ENCODE measurements at places on chromosomes 2 and 18.

- DNase-seq: no peak
Observed at GRCh38 chr2:84527137-84528129, 11.1 kb downstream of the DNAH6 start.

DNA sequence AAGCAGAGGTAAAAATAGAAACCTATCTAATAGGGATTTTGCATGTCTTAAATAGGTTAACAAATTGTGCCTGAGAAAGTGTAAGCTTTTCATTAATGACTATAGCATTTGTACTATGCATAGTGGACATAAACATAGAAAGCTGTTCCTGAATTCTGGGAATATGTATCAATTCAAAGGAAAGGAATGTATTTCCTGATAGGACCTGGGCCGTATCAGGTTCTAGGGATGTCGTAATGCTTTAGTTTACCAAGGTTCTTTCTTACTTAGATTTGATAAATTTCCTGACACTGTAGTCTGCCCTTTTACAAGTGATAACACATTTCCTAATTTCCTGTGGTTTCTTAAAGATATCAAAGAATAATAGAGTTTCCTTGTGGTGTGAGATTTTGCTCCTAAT is 191.3 kb downstream of the CDH7 start:
- DNase-seq: no peak

DNA sequence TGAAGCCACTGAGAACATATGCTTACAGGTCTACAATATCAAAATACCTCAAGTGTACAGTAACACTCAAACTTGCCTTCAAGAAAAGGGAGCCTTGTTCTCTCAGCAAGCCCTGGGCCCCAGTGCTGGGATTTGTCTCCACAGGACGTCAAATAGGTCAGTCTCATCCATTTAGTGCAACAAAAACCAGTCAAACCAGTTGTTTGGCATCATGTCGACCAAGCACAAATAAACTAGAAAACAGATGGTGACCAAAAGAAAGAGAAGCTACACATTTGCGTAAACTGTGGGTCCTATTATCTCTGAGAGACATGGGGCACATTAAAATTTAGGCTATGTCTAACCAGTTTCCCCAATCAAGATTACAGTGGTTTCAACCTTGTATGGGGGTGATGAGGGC is 182.6 kb upstream of the PKDCC start:
- DNase-seq: no peak

DNA sequence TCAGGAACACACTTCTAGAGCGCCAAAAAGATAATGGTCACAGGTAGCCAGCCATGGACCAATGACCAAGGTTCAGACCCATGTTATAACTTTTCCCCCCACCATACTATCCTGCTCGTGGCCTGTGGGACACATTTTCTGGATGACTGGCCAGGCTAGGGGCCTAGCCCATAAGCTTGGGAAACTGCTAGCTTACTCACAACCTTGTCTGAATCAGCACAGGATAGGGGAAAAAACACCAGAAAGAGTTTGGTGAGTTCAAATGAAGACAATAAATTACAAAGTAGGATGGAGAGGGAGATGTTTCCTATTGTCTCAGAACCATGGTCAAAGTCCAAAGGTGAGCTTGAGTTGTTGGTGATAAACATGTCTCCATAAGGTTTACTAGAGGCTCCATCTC is 156.3 kb upstream of the CCDC68 start:
- DNase-seq: no peak

DNA sequence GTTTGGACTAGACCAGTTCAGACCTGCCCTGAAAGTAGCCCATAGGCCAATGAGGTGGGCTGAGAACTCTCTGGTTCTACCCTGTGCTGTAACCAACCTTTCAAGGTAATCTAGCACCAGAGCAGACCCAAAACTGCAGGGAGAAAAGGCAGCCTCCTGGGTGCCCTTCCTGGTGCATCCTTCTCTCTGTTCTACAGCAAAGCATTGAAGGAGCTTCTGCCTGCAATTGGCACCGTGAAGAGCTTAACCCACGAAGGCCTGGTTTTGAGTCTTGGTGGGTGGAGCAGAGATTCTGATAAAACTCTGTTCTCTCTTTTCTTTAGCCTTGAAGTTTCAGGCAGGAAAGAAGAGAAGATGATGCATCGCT is 55.5 kb downstream of the LIPG start:
- DNase-seq: no peak

- DNase-seq: no peak
Observed at GRCh38 chr2:160257743-160258491, 57.8 kb upstream of the ITGB6 start.

GRCh38 chr2:105655244-105655643 is 89.5 kb upstream of the NCK2 start:
- DNase-seq: no peak

DNA sequence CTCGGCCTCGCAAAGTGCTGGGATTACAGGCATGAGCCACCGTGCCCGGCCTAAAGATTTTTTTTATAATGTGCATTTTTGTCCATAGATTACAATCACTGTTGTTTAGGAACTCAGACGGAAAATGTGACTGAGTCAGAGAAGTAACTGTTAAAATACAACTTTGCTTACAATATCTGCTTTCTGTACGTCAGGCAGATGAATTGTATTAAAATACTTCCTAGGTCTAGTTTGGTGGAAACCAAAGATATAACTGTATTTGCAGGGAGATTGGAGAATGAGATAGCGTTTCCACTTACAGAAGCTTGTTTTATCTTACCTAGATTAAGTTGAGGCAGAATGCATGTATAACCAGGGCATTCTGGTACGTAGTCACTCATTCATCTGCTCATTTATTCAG is 36.7 kb downstream of the ASAP2 start:
- no peak for DNase-seq

GRCh38 chr2:120949957-120950590 is 214.4 kb downstream of the GLI2 start:
- no peak for DNase-seq

DNA sequence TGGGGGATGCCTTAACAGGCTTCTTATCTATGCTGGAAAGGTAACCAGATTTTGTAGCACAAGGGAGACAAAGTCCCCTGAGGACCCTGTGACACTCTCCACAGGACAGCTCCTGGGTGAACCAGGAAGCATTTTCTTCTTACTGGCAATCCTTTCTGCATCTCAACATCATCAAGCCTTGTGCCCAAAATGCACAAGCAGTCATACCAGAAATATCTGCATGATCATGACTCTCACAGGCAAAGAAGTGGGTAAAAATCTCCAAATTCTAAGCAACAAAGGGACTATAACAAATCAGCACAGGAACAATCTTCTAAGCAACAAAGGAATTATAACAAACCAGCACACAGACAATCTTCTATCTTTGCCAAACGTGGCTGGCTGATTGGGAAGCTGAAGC is 99.1 kb upstream of the CD226 start:
- no peak for DNase-seq

DNA sequence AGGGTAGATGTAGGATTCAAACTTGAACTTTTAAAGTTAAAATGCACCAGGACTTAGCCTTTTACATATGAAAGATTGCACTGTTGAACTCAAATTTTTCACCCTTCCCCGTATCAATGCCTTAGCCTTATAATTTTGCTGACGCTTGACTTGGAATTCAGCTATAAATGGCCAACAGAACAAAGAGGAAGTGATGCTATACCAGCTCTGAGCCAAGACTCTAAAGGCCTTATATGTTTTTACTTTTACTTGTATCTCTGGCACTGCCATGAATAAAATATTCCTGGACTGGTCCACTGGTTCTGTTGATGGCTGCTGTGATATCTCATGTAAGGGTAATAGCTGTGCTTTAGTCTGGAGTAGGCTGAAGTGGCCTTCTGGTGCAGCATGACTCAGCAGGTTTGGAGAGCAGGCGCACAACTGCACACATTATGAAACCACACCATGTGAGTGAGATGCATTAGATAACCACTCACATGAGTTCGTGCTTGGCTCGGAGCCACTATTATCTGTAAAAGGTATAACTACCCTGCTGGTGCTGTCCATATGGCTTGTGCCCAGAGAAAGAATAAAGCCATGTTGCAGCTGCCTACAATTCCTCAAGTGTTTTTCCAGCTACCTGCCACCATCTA is 8.4 kb upstream of the IER3IP1 start:
- DNase-seq: no peak

- DNase-seq: no peak
Observed at GRCh38 chr2:47917276-47917961, 11.1 kb upstream of the FBXO11 start.

DNA sequence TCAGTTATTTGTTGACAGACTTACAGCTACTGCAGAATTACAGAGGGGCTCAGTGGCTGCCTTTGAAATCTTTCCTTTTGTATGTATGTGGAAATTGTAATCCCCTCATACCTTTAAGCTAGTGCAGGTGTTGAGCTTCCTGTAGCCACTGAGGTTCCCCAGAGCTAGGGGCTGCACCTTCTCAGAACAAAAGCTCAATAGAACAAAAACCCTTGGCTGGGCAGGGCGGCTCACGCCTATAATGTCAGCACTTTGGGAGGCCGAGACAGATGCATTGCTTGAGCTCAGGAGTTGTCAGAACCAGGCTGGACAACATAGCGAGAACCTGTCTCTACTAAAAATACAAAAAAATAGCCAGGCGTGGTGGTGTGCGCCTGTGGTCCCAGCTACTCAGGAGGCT is 41.3 kb upstream of the CHMP1B start:
- DNase-seq: no peak

DNA sequence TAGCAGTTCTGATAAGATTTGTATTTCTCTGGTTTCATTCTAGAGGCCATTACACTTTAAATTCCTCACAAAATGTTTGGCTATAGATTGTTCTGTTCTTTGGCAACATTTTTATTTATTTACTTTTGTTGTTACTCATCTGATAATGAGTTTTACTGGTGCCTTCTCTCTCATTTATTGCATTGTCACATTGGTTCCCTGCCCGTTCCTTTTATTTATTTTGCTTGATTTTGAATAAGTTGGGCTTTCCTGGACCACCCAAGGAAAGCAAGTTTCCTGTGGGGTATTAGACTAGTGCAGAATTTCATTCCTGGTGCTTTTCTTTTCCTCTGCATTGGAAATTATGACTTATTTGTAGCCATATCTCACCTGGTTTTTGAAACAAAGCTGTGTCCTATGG is 232.0 kb downstream of the SOCS6 start:
- no peak for DNase-seq

GRCh38 chr18:3151399-3152264 is 68.1 kb downstream of the MYOM1 start:
- DNase-seq: no peak

GRCh38 chr2:8391126-8391525 is 290.7 kb upstream of the ID2 start:
- DNase-seq: no peak

GRCh38 chr18:48020337-48021250 is 90.1 kb upstream of the SMAD2 start:
- DNase-seq: no peak

- no peak for DNase-seq
Observed at GRCh38 chr2:10817413-10817812, 4.8 kb upstream of the PDIA6 start.

- DNase-seq: no peak
Observed at GRCh38 chr18:34978533-34978893, 62.7 kb upstream of the MAPRE2 start.

DNA sequence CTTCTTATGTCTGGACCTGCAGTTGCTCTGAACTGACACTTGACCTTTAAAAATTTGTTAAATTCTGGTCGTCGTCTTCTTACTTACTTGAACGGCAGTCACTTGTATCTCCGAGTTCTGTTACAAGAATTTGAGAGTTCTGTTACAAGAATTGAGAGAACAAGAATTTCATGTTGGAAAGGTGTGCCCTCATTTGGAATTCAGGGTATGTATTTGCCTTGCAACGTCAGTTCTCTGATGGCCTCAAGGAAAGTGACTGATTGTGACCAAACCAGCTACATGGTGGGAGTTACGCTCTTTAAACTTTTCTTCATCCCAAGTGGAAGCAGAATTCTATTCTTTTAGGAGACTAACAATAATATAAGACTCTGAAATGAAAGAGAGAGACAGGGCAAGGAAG is 320.0 kb upstream of the TRIB2 start:
- no peak for DNase-seq

DNA sequence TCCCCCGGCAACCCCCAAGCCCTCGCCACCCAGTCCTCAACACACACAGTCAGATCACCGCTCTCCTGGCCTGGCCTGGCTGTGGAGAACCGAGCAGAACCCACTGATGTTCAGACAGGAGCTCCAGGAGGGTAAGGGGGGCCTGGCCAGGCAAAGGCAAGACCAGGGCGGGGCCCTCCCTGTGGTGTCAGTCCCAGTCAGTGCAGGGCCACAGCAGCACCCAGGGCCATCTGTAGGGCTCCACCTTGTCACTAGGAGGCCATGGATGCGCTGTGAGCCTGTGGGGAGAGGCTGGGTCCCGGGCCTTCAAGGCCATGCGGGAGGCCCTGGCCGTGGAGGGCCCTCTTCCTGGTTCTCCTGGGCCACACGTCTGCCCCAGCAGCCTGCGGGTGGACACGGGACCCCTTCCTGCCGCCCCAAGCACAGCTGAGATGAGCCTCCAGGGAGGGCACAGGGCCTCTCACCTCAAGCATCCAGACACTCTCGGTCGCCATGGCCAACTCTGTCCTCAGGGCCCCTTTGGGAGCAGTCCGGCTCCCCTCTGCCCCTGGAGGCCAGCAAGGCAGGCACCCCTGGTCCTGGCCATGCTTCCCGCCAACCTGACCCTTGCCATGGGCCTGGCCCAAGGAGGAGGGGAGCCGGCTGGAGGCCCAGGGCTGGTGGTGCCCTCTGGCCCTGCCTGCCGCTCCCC is 2.0 kb downstream of the ANO7 start:
- DNase-seq: no peak

DNA sequence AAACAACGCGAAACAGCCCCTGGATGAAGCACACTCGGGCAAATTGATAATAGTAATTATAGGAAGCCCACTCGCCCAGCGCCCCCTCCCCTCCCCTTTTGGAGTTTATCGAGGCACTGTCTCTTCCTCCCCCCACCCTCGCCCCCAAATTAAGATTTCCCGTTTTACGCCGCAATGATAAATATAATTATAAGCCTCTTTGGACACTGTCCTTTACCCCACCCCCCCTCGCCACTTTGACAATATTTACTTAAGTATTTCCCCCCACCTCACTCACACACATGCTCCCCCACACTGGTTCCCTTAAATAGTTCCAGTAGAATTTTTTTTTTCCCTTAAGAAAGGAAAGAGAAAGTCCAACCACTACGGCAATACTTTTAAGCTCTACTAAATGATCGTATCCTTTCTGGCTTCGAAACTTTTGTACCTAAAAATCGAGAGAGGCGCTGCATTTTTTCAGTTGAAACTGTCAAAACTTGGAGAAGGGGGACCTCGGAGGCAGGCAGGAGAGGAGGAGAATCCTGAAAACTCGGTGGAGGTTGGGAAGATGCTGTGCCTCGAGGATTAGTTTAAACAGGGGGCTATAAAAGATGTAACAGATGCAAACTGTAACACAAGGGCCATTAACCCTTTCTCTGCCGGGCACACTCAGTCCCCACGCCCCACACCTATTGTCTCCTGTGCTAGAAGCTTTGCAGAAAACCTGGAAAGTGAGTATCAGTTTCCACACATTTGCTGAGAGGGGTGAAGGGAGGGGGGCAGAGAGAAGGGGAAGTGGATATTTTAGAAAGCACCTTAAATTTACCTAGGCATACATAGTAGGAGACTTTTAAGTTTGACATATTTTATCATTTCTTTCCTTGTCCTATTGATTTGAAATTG is 1.8 kb downstream of the ZEB2 start:
- no peak for DNase-seq
